ENCODE measurements at places on chromosomes 12 and 14.

DNA sequence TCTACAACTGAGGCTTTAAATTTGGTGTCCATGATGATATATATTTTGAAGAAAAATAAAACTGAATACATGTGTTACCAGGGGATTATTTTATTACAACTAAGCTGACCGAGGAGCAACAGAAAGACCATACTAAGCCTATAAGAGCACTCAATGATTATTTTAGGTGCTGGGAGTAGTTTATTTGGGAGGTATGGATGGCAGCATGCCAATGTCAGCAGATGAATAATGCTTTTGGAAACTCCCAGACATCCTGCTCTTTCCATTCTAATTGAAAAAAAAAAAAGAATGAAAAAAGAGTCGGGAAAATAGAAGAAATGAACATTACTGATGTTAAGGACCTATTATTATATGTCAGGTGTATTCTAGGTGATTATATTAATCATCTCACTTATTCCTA is 441.2 kb downstream of the BTG1 start:
- DNase-seq, result peak; percentile 77

GRCh38 chr12:105164068-105164467 is 56.5 kb downstream of the WASHC4 start:
- DNase-seq, result no peak

DNA sequence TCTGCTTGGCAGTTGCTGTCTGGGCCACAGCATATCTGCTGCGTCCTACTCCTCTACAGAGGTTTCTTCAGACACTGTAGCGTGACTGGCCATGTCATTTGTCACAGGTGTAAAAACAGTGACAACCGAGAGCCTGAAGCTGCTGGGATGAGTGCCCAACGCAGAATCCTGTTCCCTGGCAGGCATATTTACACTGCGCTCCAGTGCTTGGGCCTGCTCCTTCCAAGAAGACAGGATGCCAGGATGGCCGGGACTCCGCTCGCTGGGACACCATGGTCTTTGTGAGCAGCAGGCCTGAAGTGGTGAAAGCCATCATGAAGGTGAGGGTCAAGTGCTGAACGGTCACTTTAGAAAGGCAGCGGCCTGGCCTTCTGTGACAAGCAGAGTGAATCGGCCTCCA is 171.4 kb downstream of the EMP1 start:
- no peak for DNase-seq

- DNase-seq, result no peak
Observed at GRCh38 chr12:110756611-110757010, 13.9 kb upstream of the PPP1CC start.

DNA sequence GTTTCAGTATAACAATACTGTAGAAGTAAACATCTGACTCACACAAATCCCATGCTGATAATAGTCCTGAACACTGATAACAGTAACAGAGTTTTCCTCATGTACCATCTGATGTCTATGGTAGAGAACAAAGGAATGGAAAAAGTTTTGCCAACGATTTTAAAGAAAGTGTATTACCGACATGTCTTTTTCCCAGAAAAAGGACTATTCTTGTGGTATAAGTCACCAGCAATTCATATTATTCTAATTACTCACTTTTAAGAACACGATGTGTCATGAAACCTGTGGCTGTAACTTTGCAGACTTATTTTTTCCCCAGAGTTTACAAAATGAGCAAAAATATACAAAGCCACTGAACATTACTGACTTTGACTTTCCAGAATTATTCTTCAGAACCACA is 40.1 kb upstream of the DCN start:
- peak; percentile 83 for DNase-seq

DNA sequence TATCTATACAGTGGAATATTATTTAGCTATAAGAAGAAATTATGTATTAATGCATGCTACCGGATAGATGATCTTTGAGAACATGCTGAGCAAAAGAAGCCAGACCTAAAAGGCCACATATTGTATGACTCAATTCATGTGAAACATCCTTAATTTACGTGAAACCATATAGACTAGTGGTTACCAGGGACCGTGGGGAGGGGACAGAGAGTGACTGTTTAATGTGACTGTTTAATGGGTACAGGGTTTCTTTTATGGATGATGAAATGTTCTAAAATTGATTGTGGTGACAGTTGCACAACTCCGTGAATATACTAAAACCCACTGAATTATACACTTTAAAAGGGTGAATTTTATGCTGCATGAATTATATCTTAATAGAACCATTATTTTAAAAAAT is 8.5 kb upstream of the BCL7A start:
- DNase-seq, result no peak
